ENCODE measurements at places on chromosomes 5 and 9.

DNA sequence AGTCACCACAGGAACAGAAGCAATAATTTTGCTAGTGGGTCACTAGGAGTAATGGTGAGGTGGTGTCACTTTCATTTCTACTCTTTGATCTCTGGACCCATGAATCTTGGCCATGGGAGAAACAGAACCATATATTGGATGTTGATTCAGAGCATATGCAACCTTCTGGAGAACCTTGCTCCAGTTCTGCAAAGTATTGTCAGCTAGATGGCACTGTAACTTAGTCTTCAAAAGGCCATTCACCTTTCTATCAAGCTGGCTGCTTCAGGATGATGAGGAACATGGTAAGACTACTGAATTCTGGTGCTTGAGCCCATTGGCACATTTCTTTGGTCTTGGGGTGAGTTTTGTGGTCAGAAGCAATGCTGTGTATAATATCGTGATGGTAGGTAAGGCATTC is 129.1 kb upstream of the FBN2 start:
- no peak for DNase-seq

DNA sequence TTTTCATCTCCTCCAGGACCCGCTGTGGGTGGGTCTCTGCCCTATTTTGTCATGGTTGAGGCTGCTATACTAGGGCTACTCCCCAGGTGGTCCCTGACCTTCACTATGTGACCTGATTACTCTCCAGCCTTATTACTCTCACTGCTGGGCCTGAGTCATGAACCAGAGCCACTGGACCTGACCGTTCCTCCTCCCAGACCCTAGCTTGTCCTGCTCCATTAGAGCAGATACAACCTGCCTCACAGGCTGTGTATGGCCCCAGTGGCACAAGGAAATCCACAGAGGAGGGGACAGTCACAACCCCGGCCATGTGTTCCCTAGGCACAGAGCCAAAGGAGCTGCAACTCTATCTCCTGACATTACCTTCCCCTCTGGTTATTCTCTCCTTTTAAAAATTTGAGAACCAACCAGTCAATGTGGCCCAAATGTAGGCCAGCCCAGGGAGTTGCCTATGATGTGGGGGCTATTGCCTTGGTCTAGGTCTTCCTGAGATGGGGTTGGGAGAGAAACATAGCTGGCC is 96.0 kb upstream of the FSTL4 start:
- DNase-seq: no peak

DNA sequence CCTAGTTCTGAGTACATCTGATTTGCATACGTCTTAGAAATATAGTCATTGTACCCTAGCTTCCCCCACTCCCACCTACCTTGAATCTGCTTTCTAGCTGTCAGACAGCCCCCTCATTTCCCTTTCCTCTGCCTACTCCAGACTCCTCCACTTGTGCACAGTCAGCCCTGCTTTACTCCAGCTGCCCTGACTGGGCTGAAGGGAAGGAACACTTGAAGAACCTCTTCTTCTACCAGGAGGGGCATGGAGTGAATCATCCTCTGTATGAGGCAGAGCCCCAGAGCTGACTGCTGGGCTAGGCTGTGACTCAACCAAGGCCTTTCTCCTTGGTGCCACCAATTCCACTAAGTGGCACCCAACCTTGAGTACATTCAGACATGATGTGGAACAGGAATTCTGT is 18.1 kb upstream of the ZFR start:
- no peak for DNase-seq

- DNase-seq: no peak
Measured at GRCh38 chr5:156273325-156273724, 53.6 kb upstream of the SGCD start.
